ENCODE measurements at places on chromosomes 7 and 10. TPM values are rescaled to one million over a fixed set of nuclear protein-coding genes. Genes with fewer than 3 reads are reported as not detected.

DNA sequence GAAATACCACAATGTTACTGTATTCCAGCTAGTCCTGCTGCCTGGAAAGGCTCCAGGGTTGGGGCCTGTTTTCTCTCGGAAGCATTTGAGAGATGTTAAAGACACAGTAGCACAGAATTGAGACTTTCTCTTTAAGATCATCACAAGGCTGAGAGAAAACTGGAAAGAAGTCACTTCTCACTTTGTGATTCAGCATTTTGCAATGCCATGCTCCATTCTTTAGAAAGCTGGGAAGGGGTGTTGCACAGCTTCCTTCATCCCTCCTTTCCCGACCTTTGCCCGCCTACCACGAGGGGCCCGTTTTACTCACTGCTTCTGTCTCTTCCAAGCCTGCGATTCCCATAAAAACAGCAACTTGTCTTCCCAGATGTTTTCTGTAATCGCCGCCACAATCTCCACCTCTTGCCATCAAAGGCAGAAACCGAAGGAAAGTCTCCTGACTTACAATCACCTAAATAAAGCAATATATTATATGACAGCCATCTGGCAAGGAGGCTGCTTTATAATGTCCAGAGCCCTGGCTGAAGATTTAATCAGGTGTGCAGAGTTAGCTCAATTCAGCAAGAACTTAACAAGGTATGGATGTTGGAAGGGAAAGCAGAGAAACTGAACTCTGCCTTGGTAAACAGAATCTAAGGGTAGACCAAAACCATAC lies 18.9 kb downstream of the NOD1 start:
- peak; percentile 98 for DNase-seq

DNA sequence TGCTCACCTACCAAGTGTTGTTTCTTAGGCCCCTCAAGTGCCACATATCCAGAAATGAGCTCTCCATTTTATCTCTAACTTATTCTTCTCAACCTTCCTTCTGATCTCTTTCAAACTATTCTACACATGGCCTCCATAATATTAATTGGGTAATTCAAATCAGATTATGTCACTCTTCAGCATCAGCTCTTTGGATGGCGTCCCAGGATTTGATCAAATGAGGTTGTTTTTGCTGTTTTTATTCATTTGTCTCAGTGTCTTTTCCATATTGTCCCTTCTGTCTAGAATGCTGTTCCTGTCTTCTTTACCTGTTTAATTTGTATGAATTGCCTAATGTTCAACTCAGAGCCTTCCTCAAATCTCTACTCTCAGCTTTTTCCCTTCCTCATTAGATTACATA lies 234.6 kb upstream of the CXCL12 start:
- no peak for DNase-seq

DNA sequence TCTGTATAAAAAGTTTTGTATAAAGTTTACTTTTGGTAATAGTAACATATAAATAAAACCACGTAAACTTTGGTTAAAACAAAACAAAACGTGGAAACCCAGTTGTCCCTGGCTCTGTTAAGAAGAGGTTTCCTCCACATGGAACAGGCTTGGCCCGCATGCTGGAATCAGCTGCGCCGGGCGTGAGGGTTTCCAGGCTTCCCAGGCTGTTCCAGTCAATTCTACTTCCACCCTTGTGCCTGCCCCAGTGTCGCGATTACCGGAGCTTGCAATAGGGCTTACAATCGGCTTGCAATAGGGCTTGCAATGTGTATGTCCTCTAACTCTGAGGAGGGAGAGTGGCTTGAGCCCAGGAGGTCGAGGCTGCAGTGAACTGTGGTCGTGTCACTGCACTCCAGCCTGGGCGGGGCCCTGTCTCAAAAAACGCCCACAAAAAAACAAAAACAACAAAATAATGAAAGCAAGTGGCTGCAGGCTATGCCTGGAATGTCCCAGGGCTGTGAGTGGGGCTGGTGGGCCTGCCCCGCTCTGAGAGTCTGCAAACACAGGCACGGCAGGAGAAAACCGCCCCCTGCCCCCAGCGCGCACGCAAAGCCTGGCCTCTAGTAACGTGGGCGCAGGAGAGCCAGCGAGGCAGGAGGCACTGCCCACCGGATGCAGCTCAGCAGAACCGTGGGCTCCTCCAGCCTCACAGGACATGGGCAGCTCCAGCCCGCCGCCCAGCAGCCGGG lies 16.3 kb downstream of the CYP2W1 start:
- DNase-seq, result no peak

DNA sequence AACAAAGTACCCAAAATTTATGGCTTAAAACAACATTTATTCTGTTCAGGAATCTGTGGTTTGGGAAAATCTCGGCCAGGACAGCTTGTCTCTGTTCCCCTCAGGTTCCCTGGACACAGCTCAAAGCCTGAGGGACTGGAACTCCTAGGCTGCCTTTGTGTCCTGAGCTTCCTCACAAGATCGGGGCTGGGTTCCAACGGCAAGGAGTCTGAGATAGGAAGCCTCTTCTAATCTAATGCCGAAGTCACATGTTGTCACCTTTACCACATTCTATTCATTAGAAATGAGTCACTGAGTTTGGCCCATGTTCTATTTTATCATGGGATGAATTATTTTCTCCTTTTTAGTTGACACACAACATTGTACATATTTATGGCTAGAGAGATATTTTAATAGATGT lies 80.5 kb downstream of the ANKRD26 start:
- no peak for DNase-seq

GRCh38 chr7:107277331-107277730 lies 108.5 kb downstream of the HBP1 start:
- no peak for DNase-seq

Gene RHOBTB1
- total RNA-seq, result 42.2 TPM

All from fibroblast of villous mesenchyme (primary cell).